ENCODE measurements at places on chromosomes 13 and 19.

DNA sequence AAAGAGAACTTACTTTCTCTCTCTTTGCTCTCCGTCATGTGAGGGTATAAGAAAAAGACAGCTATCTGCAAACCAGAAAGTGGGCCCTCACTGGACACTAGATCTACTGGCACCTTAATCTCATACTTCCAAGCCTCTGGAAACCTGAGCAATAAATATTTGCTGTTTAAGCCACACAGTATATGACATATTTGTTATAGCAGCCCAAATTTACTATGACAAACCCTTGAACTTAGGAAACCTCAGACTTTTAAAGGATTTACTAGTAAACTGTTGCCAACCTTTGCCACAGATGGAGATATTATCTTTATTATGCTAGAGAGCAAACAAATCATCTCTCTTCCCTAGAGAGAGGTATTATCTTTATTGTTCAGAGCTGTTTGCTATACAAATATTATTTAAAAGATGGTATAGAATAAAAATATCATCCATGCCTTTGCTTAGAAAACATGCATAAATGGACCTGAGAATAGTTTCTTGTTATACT lies 1446.1 kb downstream of the SLITRK1 start:
- DNase-seq: no peak

GRCh38 chr13:29817604-29818378 lies 32.6 kb downstream of the UBL3 start:
- DNase-seq: no peak

GRCh38 chr19:31397308-31397707 lies 48.1 kb upstream of the TSHZ3 start:
- DNase-seq: no peak

DNA sequence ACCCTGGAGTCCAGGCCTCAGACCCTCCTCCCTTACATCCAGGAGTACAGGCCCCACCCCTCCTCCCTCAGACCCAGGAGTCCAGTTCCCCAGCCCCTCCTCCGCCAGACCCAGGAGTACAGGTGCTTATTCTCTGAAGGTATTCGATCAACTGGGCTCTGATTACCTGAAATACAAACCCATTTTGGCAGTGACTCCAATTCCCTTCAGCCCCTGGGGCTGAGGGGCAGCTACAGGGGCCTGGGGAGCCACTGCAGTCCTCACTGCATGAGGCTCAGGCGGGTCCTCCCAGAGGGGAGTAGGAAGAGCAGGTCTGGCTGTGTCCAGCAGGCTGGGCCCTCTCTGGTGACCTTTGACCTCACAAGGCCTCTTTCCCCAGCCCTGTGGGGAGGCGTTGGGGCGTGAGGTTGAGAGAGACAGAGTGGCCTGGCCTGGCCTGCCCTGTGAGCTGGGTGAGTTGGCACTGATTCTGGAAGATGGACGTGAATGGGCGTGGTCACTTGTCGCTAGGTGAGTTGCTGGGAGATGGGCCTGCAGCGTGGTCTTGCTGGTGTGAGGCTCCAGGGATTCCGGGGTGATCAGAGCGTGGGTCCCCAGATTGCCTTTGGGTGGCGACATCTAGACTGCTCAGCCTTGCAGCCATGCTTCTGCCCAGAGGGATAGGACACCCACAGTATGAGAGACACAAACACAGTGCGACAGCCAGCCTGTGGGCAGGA lies 3.1 kb downstream of the BCAT2 start:
- no peak for DNase-seq

- DNase-seq: no peak
Observed at GRCh38 chr13:34172048-34172447, 354.1 kb downstream of the RFC3 start.

GRCh38 chr13:45915686-45916439 lies 64.3 kb upstream of the SIAH3 start:
- DNase-seq: no peak

- no peak for DNase-seq
Observed at GRCh38 chr13:69324090-69324886, 783.3 kb upstream of the ATXN8OS start.

GRCh38 chr13:95626768-95627167 lies 17.7 kb downstream of the DZIP1 start:
- DNase-seq: no peak

DNA sequence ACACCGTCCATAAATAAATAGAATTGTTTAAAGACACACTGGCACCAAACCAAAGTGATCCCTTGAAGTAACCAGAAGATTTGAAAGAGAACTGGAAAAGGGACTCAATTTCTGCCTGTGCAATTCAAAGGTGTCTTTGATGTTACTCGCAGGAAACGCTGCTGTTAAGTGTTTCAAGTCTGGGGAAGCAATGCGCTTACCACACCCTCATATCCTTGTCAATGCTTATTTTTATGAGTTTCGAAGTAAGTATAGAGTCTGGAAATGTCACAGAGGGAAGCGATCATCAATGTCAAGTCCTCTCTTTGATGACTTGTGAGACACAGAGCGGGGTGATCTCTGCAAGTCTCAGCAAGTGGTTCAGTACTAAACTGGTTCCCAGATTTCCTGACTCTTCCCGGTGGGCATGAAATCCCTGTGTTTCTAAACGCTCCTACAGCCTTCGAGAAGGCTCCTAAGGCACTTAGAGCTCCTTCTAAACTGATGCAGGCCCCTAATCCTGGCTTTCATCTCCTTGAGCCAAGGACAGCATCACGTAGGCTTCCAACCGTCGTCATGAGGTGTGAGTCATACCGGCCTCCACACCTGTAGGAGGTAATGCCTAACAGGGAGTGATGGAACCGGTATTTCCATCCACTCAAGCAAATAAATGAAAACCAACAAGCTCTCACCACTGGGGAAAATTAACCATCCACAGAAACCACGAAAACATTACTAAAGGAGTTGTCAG lies 22.8 kb downstream of the SYDE1 start:
- no peak for DNase-seq

GRCh38 chr19:34127684-34128189 lies 44.6 kb upstream of the LSM14A start:
- no peak for DNase-seq

- no peak for DNase-seq
Observed at GRCh38 chr13:42420304-42420703, 148.4 kb downstream of the AKAP11 start.

GRCh38 chr19:17123041-17123440 lies 47.5 kb downstream of the MYO9B start:
- no peak for DNase-seq

GRCh38 chr13:68719815-68720214 lies 1387.8 kb upstream of the ATXN8OS start:
- DNase-seq: no peak

- DNase-seq: no peak
Observed at GRCh38 chr13:66513728-66514127, 716.4 kb downstream of the PCDH9 start.
